ENCODE measurements at places on chromosomes 16 and 17.

DNA sequence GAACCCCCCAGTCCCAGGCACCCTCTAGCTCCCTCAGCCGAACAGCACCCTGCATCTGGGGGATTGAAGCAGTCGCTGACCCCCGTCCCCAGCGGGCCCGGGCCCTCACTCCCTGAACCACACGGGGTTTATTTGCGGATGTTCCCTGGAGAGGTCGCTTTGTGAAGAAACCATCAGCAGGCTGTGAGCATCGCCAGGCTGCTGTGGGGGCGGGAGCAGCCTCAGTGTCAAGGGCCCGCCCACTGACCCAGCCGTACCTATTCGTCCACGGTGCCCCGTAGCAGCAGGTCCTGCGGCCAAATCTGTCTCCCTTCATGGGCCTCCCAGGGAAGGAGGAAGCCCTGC, 6.4 kb upstream of the RAB40C start:
- no peak for DNase-seq

DNA sequence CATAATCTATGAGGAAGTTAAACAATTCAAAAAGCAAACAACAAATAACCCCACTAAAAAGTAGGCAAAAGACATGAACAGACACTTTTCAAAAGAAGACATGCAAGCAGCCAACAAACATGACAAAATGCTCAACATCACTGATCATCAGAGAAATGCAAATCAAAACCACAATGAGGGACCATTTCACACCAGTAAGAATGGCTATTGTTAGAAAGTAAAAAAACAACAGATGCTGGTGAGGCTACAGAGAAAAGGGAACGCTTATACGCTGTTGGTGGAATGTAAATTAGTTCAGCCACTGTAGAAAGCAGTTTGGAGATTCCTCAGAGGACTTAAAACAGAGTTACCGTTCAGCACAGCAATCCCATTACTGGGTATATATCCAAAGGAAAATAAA, 24.4 kb downstream of the TNFRSF13B start:
- DNase-seq, result no peak

DNA sequence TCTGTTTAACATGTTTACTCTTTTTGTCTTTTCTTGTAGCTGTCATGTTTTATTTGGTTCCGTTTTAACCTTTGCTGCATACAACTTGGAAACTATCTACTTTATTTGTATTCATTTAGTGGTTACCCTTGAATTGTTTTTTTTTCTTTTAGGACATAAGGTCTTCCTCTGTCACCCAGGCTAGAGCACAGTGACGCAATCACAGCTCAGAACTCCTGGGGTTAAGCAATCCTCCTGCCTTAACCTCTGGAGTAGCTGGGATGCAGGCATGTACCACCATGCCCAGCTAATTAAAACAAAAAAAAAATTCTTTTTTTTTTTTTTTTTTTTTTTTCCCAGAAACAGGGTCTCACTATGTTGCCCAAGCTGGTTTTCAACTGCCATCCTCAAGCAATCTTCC, 29.8 kb upstream of the USP43 start:
- DNase-seq, result no peak

GRCh38 chr17:8846768-8847211, 20.7 kb downstream of the PIK3R6 start:
- no peak for DNase-seq

DNA sequence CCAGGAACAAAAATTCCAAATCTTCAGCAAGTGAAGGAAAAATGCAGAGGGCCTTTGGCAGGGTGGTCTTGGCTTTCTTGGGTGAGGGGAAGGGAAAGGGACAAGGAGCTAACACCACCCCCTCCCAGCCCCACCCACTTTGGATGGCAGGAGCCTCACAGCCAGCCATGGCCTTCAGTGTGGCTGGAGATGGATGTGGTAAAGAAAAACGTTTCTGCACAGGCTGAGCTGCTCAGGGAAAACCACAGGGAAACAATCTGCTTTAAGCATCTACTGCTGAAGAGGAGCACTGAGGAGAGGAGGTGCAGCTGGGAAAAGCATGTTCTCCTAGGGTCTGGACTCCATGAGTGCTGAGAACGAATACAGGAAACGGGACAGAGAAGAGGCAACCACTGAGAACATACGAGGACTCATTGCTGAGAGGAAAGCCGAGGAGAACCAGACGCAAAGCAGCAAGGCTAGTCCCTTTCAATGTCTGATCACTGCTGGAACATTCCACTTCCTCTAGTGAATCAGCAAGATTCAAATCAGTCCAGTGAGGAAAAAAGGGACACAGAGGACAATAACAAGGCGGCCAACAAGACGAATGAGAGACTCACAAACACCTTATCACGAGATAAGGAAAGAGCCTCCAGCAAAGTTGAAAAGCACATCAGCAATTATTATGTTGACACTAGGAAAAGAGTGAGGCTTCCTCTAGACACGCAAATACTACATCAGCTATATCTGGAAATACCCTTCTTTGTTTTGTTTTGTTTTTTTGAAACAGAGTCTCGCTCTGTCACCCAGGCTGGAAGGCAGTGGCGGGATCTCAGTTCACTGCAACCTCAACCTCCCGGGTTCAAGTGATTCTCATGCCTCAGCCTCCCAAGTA, 41.7 kb downstream of the ZZEF1 start:
- no peak for DNase-seq

DNA sequence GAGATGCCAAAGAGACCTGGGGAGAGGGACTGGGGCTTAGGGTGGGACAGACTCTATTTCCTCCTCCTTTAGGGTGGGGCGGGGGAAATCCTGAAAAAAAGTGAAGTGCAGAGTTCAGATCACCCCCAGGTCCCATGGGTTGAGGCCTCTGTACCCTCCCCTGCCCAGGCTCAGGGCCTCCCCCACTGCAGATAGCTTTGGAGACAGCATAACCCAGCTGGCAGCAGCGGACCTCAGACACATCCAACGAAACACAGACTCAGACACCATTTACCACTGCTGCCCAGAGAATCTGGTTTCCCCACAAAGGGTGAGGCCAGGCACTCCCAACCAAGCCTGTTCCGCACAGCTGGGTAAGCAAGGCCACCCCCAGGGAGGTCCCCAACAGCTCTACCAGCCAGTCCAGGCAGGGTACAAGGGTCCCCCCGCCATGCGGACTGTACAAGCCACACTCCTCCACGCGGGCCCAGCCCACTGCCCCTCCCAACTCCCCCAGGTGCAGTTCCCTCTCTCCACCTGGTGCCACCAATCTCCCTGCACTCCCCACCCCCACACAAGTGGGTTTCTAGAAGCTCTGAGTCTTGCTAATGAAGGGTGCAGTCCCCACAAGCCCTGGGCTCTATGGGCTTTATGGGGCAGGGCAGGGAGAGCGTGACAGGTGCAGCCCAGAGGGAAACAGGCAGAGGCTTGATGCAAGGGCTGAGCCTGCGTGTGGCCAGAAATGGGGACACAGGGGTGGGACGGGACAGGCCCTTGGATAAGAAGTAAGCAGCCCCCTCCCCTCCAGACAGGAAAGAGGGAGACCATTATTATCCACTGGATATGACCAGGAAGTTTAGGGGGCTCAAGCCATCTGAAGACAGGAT, 8.9 kb downstream of the RHBDF2 start:
- DNase-seq, result no peak

DNA sequence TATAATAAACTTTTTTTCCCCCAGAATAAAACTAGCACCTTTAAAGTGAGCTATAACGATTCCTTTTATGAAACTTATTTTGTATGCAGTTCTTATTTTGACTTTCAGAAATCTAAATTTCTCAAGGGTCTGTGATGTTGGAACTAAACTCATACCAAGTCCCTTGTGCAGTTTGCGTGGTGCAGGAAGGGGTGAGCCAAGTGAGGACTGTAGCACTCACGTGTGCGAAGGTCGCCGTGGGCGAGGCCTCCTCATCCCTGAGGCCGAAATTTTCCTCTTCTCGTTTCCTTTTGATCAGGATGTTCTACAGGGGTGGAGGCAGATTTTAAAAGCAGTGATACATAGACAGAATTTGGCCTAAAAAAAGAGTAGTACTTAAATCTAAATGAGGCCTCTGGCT, 73.7 kb downstream of the RPTOR start:
- DNase-seq, result no peak

- no peak for DNase-seq
Measured at GRCh38 chr17:77645072-77646045, 313.1 kb upstream of the TNRC6C start.

DNA sequence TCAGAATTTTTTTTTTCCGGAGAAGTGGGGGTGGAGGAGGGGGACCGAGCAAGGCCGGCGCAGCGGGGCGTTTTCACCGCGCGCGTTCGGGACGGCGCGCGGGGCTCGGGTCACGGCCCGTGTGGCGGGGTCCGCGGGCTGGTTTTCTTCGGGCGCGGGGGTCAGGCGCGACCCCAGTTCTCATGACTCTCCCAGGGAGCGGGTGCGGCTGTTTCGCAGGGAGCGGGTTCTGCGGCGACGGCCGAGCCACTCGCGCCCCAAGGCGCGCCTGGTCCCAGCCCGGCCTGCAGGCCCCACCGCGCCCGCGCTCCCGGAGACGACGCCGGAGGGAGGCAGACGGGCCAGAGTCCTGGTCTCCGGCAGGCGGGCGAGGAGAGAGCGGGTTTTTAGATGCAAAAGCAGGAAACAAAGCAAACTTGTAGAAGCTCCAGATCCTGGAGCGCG, 1.0 kb downstream of the BAHCC1 start:
- no peak for DNase-seq

DNA sequence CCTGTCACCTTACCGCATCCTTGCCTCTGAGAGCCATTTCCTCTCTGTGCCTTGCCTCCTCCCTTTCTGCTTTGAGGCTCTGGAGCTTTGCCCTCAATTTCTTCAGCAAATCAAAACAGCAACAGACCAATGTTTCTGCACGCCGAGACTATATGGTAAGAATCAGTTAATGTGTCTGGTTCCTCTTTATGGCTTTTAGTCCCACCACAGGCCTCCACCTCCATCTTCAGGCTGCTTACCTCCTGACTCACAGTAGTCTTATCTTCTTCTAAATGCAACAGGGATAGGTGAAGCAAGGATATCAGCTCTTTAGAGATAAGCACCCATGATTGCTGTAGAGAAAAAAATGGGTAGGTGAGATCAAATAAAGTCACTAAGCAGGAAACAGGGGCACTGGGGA, 9.2 kb upstream of the ALDOC start:
- no peak for DNase-seq

DNA sequence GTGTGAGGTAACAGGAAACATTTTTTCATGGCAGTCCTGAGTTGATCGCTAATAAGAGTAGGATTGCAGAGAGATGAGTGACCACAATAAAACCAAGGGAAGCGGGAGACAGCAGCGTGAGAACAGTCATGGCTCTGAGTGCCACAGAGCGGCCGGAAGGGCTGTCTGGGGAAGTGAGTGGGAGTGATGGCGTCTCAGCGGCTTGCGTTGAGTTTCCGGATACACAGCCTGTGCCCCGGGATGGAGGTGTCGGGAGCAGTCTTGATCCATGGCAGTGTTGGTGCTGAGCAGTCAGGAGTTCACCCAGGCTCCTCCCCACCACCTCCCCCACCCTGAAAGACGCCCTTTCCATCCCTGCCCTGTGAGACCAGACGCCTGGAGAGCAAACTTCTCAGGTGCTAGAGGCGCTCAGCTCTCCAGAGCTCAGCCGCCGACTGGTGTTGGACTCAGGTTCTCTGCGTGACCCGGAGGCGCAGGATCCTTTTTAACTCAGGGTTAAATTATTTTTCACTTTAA, 59.8 kb downstream of the BANP start:
- no peak for DNase-seq

GRCh38 chr16:54327609-54328008, 41.0 kb upstream of the IRX3 start:
- DNase-seq, result no peak

GRCh38 chr17:41717408-41718286, 5.5 kb downstream of the GAST start:
- no peak for DNase-seq

DNA sequence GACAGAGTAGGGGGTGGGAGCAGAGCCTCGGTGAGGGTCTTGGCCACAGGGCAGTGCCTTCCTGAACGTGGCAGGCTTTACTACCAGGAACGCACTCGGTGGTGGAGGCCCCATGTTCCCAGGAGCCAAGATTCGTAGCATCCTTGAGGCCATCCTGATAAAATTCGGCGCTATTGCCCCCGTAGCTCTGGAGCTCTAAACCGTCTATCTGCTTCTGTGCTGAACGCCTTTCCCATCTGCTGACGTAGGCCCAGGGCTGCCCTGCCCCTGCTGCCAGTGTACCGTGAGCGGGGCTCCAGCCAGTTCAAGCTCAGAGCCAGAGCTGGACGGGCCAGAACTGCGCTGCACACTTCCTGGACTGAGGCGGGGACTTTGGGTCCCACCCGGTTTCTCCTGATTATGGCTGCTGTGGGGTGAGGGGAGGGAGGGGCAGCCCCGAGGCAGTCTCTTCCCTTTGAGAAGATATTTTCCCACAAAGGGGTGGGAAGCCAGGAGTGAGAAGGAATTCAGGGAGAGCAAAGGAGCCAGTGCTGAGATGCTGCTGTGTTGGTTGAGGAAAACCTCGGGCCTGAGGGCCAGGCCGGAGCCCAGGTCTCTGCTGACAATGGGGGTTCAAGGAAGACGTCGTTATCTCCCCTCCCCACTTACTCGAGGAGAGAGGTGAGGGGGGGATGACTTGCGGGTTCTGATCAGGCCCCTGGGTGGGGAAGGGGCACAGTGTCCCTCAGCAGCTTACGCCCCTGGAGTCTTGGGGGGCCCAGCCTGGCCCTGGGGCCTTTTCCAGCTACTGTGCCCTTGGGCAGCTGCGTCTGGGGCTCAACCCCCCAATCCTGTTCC, 29.4 kb downstream of the OR1D5 start:
- no peak for DNase-seq

DNA sequence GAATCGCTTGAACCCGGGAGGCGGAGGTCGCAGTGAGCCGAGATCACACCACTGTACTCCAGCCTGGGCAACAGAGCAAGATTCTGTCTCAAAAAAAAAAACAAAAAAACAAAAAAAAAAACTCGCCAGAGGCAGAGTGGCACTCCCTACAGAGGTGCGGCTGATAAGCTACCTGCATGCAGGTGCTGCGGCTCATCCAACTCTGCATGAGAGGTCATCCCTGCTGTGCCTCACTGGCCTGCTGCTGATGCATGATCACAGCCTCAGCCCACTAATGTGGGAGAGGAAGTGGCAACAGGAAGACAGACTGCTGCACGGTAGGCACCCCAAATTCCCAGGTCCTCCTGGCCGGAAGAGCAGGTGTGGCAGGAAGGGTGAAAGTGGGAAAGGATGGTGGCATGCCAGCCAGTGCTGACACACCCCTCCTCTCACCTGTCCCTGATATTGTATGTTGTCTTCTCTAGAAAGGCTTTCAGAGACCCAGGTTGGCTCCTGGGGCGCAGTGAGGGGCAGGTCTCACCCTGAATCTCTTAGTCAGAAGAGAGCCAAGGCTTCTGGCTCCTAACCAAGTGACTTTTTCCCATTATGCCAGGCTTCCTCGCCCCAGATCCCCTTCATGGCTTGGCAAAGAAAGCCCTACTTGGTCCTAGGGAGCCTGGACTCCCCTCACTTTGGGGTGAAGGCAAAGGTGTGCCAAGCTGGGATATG, 11.8 kb downstream of the NXPH3 start:
- DNase-seq, result no peak

DNA sequence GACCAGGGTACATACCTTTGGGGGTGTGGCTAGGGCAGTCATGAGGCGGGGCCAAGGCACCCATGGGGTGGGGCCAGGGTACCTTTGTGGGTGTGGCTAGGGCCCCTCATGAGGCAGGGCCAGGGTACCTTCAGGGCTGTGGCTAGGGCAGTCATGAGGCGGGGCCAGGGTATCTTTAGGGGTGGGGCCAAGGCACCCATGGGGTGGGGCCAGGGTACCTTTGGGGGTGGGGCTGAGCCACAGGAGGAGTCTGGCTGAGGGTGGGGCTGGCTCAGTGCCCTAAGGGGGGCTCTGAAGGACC, 3.5 kb downstream of the GNG13 start:
- no peak for DNase-seq
